T-helper 22 cell (primary cell): ENCODE measurements at places on chromosomes 2 and 18.

DNA sequence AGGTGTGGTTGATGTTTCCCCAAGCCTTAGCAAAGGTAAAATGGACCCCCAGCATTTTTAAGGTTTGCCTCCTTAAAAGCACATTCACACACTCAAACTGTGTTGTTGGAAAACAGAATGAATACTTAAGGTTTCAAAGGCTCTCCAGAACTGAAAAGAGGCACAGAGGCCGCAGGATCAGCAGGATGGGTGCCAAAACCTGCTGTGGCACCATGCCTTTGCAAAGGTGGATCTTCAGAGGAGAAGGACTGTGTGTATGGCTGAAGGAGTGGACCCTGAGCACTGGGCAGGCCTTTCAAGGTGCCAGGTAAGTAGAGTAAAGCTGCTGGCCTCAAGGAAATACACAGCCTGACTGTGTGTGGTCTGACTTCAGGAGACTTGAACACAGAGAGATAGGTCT lies 127.3 kb downstream of the XRCC5 start:
- DNase-seq: no peak

- DNase-seq: no peak
Observed at GRCh38 chr2:133953524-133953923, 300.3 kb upstream of the MGAT5 start.

GRCh38 chr2:27962006-27962405 lies 71.5 kb downstream of the BABAM2 start:
- no peak for DNase-seq

DNA sequence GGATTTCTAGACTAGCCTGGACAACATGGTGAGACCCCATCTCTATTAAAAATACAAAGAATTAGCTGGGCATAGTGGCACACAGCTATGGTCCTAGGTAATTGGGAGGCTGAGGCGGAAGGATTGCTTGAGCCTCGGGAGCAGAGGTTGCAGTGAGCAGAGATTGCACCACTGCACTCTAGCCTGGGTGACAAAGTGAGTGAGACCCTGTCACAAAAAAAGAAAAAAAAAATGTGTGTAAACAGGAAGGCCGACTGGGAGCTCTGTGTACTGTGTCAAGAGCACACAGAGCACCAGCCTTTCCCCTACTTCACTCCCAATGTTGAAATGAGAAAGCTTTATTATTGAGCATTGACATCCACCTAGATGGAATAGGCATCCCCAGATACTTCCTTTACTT lies 681.7 kb upstream of the FSHR start:
- no peak for DNase-seq

GRCh38 chr2:28452534-28453081 lies 43.3 kb upstream of the PLB1 start:
- DNase-seq: peak; percentile 36
